ENCODE measurements at places on chromosomes 7 and 10.

DNA sequence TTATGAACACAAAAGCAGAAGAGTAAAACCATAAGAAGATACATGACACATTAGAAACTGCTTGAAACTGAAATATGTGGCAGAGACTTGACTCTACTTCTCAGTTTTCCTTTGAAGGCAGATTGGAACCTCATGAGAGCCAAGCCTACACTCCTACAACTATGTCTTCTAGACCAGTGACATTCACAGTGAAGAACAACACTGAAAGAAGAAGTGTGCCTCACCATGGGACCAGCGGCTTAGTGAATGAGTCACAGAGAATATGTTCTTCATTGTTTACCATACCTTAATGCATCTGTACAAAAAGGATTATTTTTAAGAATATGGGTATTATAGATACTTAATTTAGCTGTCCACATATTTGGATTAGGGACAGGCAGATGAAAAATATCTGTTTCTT lies 248.3 kb downstream of the CDC14C start:
- DNase-seq: no peak

DNA sequence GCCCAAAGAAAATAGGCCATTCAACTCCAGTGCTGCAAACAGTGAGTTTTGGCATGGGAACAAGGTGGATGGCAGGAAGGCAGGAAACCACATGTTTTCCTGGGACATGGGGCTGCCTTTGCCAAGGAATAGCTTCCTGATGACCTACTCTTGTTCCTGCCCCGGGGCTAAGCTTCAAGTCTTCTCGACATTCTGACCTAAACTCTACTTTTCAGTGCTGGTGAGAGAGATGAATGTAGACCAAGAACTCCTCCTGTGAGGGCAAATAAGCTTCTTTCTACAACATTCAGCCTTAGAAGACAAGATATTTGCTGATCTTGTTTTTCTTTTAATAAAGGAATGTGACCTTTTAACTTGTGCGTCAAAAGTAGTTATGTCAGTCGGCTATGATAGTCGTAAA lies 199.0 kb downstream of the GPR37 start:
- DNase-seq: no peak

- DNase-seq: no peak
Observed at GRCh38 chr7:34939175-34939574, 98.1 kb downstream of the DPY19L1 start.

DNA sequence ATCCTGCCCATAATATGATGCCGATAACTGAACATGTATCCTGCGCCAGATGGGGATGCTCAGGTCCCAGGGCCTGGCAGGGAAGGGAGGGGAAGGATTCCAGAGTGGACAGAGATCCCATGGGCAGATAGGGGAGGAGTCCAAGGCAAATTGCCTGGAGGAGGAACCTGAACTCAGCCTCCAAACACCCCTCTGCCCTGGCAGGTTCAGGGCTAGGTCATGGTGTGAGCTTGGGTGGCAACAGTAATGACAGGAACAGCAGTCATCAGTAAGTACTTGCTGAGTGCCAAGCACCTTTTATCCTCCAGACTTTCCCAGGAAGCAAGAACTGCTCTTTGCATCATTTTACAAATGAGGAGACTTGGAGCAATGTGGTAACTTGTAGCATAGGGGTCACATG lies 3.8 kb upstream of the PALD1 start:
- no peak for DNase-seq

DNA sequence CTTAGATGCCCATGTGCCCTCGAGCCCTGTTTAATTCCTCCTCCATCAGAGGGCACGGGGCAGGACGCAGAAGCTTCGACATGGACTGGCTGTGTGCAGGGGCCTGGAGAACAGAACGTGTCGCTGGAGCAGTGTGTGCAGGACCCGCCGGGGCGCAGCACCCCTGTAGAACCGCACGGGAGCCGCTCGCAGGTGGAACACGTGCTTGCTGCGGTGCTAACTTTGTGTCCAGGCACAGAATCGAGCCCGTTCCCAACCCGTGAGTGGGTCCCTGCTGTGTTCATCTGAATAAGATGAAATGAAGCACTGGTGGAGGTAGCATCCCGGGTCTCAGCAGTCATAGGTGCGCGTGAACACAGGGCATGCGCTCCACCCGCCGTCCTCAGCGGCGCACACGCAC lies 116.9 kb downstream of the WDR37 start:
- DNase-seq: no peak

Data from activated T-helper 1 cell treated with Interleukin-2 at 50 U/mL for 16 hours (primary cell).